ENCODE measurements at places on chromosomes 11 and 22.

- DNase-seq: no peak
Measured at GRCh38 chr11:118996926-118997626, 862 bp upstream of the CENATAC start.

DNA sequence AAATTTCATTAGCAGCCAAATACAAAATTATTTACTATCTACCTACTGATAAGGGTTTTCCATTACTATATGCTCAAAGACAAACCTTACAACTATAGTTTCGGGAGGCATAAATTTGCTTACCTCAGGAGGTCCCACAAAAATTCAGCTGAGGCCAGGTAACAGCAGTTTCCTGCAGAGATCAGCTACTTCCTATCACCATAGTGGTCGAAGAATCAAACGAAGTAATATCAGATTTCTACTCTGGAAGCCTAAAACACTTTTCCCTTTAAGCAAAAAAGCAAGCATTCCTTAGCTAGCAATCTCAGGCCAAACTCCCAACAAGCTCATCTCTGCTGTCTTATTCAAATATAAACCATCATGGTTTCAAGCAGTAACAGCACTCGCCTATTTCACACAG lies 3.1 kb downstream of the NAP1L4 start:
- no peak for DNase-seq

DNA sequence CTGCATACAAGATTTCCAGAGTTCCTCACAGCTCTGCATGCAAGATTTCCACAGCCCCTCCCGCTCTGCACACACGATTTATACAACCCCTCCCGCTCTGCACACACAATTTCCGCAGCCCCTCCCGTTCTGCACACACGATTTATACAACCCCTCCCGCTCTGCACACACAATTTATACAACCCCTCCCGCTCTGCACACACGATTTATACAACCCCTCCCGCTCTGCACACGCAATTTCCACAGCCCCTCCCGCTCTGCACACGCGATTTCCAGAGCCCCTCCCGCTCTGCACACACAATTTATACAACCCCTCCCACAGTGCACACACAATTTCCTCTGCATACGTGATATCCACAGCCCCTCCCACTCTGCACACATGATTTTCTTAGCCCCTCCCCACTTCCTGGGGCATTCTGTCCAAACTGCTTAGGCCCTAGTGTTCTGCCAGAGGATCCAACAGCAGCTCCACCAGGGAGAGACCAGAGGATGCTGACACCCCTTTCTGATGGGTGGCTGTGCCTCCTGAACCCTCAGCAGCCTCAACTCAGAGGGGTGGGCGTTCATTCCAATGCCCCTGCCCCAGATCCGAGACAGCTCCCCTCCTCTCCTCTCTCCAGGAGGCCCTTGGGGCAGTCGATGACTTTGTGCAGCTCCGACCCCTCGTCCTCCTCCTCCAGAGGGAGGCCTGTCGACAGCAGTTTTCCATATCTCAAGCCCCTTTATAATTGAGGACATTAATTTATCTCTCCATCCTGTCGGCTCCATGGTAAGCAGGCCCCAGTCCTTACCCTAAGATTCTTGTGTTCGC lies 671.7 kb downstream of the BRD1 start:
- no peak for DNase-seq

DNA sequence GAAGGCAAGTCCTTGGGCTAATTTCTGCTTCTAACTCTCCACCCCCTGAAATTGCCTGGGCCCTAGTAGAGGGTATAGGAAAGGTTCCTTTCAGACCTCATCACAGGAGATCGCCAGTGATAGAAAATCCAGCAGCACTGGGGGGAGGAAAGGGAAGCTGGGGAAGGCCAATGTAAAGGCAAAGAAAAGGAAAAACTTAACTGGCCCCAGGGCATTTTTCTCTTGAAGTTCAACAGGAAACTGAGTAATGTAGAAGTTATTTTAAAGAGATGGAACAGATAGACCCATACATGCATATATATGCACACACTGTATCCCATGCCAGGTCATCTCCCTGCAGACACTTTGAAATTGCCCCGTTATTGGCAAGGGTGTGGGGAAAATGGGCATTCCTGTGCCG lies 134.0 kb downstream of the TRIM44 start:
- peak; percentile 88 for DNase-seq

DNA sequence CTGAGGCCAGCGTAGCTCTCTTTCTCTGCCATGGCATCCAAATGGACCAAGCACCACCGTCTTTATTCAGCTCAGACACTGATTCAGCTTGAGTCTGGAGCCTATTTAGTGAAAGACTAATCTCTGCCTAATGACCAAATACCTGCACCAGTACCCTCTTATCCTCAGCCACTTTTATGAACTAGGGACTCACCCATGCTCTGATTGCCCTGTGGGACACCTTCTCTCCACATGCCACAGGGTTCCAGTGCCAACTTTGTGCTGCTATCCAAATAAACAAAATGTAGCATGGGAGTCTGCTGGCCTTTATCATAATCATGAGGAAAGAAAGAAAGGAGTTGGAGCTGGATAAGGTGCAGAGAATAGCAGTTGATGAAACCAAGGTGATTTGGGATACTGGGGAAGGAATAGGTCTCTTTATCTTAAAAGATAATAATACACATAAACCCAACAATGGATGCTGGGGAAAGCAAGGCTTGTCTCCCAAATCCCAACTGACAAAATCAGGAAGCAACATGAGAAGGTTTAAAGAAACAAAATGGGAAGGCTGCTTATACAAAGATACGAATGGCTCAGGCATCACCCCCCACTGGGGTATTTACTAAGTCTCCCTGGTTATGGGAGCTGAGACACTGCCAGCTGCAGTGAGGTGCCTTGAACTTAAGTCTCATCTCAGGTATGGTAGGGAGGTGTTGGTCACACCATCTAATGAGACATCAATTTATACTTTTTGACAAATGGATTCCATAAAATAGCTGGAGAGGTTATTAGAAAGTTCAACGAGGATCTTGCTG lies 63.3 kb downstream of the SYT9 start:
- no peak for DNase-seq

DNA sequence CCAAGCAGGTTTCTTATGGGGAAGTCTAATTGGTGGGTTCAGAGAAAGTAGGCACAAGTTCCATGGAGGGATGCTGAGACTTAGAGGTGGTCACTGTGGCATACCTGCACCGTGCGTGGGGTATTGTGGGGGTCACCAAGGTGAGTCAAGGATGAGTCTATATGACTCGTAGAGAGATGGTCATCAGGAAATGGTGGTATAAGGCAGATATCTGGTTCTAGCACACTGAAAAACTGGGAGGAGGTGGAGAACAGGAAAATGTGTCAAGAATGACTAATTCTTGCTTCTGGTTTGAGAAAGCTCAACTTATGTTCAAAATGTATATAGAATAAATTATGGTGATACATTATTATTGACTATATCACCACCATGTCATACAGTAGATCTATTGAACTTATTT lies 258.1 kb downstream of the RAB38 start:
- DNase-seq: no peak

GRCh38 chr22:27660306-27660705 lies 141.2 kb downstream of the MN1 start:
- no peak for DNase-seq
